ENCODE measurements at places on chromosomes 7 and 10.

GRCh38 chr7:55019691-55020465 is 1.1 kb downstream of the EGFR start:
- DNase-seq: no peak

GRCh38 chr10:125116041-125116649 is 44.2 kb downstream of the CTBP2 start:
- DNase-seq: no peak

GRCh38 chr10:132787495-132788179 is 1.7 kb upstream of the NKX6-2 start:
- no peak for DNase-seq

- no peak for DNase-seq
These were observed 1.2 kb downstream of the PARP12 start for GRCh38 chr7:140061607-140061930.

DNA sequence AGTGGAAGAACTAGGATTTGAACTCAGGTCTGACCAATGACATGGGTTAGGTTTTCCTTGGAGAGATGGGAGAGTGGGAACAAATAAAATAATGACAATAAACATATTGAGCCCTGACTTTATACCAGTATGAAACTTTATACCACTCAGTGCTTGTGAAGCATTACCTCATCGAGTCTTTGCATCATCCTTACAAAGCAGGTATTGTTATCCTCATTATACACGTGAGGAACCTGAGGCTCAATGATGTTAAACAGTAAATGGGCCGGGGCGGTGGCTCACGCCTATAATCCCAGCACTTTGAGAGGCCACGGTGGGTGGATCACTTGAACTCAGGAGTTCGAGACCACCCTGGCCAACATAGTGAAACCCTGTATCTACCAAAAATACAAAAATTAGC is 47.7 kb downstream of the HHEX start:
- DNase-seq: no peak

DNA sequence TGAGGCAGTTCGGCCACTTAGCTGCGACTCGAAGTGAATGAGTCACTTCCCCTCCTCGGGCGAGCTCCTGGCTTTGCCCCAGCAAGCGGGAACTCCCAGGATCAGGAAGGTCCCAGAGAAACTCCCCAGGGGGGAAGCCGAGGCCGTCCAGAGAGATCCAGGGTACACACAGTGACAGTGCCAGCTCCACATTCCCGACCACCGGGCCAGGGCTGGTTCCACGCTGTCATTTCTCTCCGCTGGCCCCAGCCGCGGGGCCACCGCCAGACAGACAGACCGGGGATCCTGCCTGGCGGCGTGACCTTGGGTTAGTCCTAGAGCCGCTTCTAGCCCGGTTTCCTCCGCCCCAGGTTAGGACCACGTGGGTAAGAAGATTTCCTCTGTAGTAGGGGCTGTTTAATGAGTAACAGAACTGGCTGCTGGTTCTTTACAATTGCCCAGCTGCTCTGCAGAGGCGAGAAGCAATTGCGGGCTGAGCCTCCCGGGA is 463 bp upstream of the UPP1 start:
- peak; percentile 69 for DNase-seq

GRCh38 chr7:20862554-20862953 is 75.9 kb upstream of the SP8 start:
- no peak for DNase-seq

GRCh38 chr10:20407357-20407756 is 489.8 kb downstream of the NEBL start:
- no peak for DNase-seq

DNA sequence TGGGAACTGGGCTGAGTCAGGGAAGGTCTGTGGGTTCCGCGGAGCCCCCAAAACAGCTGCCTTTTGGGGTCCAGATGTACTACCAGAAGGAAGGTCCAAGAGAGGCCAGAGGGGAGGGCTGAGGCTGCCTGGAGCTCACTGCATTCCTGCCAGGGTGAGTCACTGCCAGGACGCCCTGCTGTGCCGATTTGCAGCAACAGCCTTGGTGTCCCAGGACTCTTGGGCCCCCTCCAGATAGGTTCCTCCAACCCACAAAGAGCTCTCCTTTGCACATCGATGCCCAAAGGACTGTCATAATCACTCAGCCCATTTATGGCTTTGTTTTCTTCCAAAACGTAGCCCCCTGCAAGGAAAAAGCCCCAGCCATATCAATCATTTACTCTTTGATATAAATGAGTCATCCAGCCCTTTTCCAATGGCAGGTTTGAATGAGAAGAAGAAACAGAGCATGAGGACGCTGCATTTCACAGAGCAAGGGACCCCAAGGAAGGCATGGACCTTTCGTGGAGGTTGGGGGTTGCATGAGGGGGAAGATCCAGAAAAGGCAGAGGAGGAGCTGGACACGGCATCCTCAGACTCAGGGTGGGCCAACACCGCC is 32.2 kb upstream of the COL13A1 start:
- peak; percentile 63 for DNase-seq
